Renal pelvis (tissue), 12 donors: ENCODE measurements at places on chromosomes 5 and 9. TPM values are rescaled to one million over a fixed set of nuclear protein-coding genes. Genes with fewer than 3 reads are reported as not detected.

The TOMM5 gene
- 110 TPM for polyA plus RNA-seq

DNA sequence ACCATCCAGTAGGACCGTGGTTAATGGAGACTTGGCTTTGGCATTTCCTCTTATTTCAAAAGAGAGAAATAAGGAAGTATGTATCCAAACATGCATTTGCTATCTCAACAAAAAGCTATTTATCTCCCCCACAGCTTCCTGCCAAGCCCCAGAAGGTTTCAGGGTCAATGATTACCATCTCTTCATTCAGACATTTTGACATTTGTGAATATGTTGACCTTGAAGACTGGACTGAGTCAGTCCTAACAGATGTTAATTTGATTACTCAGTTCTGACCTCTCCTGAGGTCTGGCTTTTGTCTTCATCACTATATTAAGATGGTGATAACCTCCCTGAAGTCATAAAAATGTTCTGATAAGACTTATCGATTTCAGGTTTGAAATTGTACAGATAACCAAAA lies 479.4 kb downstream of the AGTPBP1 start:
- no peak for DNase-seq

- no peak for DNase-seq
Measured at GRCh38 chr9:117153021-117153420, 261.8 kb downstream of the ASTN2 start.

The SLC12A7 gene
- polyA plus RNA-seq = 44.3 TPM

The MAMDC2 gene
- 6.0 TPM for polyA plus RNA-seq

- DNase-seq = peak; percentile 88
Measured at GRCh38 chr5:142280066-142281007, 44.5 kb downstream of the SPRY4 start.

The GLIPR2 gene
- polyA plus RNA-seq = 36.7 TPM

- DNase-seq = no peak
Measured at GRCh38 chr5:103424026-103424425, 138.6 kb downstream of the NUDT12 start.

GRCh38 chr5:179974946-179975712 lies 67.4 kb upstream of the TBC1D9B start:
- DNase-seq = peak; percentile 42

DNA sequence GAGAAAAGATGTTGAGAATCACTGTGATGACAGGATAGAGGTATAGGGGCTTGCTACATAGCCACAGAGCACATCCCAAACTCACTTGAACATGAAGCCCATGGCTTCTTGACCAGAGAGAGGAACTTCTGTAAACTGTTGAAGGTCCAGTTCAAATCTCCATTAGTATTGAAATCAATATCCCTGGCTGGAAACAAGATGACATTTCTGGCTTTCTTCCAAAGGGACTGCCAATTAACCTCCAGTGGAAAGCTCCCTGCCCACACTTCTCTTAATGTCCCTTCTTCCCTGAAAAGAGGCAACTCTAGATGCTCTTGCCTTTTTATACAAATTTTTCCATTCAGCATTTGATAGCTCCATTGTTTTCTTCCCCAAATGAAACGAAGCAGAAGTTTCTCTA lies 612.1 kb downstream of the EBF1 start:
- DNase-seq = no peak

The WDR38 gene
- polyA plus RNA-seq = 0.41 TPM
